ENCODE measurements at places on chromosomes 1 and 21.

DNA sequence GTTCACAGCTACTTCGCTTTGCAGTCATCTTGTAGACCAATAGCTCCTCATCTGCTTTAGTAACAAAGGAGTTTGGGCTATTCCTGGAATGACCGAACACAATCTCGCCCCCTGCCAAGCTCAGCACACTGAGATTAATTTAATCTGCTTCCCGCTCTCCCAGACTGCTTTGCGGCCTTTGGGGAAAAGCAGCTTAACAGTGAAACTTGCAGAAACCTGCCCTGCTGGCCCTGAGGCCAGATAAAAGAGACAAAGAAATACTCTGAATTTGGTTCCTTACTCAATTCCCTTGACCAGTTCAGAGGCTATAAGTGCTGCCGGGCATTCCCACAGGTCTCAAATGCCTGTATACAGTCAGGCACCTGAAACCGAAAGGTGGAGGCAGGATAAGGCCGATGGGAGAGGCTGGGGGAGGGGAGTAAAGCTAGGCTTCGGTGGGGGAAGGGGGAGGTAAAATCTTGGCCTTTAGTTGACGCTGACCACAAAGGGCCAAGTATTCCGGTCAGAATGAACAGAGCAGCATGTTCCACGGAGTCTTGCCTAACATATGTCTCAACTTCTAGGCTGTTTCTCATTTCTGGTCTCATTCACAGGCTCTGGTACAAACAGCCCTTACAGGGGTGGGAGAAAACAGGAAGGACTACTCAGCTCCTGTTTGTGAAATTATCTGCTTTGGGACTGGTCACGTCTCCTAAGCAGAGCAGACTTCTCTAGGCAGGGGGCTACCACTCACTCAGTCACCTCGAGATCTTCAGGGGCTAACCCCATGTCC, 17.7 kb upstream of the A3GALT2 start:
- no peak for DNase-seq

- no peak for DNase-seq
These were observed 76.5 kb upstream of the BTG3 start for GRCh38 chr21:17688912-17689874.

DNA sequence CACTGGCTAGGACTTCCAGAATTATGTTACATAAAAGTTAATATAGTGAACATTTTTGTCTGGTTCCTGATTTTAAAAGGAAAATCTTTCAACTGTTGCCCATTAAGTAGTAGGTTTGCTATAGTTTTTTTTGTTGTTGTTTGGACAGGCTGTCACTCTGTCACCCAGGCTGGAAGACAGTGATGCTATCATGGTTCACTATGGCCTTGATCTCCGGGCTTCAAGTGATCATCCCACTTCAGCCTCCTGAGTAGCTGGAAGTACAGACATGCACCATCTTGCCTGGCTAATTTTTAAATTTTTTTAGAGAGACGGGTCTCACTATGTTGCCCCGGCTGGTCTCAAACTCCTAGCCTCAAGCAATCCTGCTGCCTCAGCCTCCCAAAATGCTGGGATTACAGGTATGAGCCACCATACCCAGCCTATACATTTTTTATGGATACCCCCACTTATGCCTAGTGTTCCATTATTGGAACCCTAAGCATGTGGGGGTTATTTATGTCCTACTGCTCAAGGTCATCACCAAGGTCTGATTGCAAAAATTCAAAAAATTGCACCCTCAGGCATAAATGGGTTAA, 6.5 kb downstream of the CTXND2 start:
- no peak for DNase-seq

DNA sequence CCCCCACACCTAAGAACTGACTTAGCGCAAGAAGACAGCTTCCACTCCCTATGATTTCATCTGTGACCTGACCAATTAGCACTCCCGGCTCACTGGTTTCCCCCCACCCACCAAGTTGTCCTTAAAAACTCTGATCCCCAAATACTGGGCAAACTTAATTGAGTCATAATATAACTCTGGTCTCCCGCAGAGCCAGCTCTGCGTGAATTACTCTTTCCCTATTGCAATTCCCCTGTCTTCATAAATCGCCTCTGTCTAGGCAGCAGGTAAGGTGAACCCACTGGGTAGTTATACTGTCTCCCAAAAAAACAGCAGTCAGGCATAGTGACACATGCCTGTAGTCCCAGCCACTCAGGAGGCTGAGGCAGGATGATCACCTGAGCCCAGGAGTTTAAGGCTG, 36.9 kb downstream of the ZBTB8OS start:
- DNase-seq = no peak

GRCh38 chr1:154081386-154082126, 73.3 kb downstream of the NUP210L start:
- DNase-seq = no peak

- no peak for DNase-seq
These were observed 650.7 kb downstream of the KIF26B start for GRCh38 chr1:245805532-245805931.

All from cortex of kidney (tissue), 1 donor.